T-helper 2 cell treated with Interferon-gamma antibody and Interleukin-4, amounts not matched to agents 5 μg/mL and 100 μg/mL, for 36 hours (primary cell): ENCODE measurements at places on chromosomes 12 and 14.

DNA sequence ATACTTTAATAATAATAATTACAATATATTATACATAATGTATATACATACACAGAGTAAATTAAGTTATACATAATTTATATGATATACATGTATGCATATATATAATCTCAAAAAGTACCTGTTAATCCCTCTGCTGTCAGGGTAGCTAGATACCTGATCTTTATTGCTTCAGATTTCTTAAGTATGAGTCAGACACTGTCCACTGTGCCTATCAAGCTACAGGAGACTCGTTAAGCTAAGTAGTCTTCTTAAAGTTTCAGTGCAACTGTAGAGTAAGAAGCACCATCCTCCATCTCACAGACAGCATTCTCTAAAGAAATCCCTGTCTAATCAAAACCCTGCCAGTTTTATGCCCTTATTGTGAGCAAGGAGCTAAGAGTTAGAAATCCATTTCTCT, 428.7 kb downstream of the RERGL start:
- no peak for DNase-seq

DNA sequence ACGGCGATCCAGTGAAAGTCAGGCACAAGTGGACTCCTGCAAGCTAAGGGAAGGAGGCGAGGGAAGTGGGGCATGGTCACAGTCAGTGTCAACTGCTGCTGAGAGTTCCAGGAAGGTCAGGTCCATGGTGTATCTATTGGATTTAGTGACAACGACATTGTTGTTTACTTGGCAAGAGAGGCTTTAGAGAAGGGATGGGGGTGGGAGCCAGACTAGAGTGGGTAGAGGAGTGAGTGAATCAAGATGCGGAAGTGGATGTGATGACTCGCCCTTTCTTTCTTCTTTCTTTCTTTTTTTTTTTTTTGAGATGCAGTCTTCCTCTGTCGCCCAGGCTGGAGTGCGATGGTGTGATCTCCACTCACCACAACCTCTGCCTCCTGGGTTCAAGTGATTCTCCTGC, 12.5 kb downstream of the P2RX7 start:
- DNase-seq, result peak; percentile 27

DNA sequence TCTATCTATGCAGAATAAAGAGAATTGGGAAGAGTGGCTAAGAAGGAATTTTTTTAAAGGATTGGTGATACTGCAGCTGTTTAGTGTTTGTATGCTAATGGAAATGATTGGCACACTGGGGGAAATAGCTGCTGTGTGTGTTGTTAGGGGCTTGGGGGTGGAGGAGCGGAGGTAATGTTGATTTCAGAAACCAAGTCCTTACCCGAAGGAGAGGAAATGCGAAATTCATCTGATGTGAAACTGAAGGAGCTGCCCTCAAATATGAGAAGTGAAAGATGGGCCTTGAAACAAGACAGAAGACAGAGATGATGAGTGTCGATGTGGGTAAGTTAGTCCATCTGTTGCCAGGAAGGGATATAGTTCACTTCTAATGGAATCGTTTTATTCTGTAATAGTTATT, 21.2 kb upstream of the RNASE12 start:
- no peak for DNase-seq

- DNase-seq, result no peak
Observed at GRCh38 chr14:43525658-43526057, 981.4 kb downstream of the FSCB start.

DNA sequence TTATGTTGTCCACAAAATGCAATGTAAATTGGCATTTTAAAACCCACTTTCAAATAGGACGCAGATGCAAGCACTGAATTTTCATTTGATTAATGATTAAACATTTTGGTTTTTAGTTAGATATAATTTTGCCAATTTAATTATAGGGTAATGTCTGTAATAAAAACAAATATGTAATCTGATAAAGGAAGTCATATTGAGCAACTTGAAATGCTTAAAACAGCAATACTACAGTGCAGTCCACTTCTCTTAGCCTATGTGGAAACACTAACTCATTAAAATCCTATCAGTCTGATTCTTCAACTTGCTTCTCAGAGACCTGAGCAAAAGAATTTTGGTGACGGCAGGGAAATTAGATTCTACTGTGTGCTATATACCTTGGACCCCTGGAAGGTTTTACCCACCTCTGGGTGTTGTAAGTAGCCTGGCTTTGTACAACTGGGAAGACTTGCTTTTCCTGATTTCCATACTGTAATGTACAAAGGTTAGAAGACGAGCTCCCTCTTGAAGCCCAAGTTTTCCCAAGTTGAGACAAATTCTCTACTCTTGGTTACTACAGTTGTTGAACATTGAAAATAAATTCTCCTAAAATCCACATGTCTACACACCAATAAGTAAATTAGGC, 4.1 kb downstream of the TRHDE start:
- no peak for DNase-seq

- DNase-seq, result no peak
Observed at GRCh38 chr12:12202747-12203146, 64.1 kb downstream of the LRP6 start.

DNA sequence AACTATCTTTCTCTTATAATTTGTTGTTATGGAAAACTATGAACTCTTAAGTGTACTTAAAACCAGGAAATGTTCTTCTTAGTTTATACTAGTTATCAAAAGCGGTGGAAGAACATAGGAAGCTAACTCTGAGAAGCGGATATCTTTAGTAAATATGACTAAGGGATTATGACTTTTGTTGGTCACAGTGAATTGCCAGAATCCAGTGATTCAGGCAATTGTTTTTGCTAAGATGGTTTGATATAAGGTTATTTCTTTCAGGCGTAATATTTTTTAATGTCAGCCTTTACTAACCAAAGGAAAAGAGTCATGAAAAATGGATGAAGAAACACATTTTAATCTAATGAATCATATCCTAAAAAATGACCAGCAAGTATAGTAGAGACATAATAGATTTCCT, 473.5 kb downstream of the FOXG1 start:
- no peak for DNase-seq

DNA sequence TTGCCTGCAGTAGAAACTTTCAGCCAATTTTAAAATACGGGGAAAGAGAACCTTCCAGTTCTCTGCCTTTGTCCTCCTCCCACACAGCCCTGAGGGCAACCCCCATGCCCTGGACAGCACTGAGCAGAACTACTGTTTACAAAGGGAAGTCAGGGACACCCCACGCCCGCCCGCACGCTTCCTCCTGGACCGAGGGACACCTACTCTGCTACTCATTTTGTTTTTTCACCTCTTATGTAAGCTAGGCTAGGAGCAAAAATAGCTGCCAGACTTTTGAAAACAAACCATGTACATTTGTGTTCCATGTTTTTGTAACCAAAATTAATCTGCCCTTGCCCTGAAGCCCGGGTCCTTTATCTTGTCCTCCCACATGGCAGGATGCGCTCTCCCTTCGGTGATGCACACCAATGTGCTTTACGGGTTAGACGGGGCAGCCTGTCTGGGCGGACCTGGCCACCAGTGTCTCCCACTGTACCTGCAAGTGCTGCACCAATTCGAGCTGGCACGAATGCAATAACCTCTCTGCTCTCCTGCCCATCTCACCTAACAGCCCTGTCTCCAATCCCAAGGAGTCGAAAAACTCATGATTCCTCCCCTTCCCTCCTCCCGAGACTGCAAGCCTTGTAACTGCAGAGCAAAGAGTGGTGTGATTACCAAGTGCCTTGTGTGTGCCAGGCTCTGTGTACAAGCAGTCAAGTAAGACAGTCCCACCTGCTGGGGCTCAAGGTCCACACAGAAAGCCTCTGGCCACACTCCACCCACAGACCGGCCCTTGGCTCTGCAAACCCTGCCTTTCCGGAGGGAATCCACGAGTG, 85.2 kb downstream of the CCDC88C start:
- DNase-seq, result no peak

DNA sequence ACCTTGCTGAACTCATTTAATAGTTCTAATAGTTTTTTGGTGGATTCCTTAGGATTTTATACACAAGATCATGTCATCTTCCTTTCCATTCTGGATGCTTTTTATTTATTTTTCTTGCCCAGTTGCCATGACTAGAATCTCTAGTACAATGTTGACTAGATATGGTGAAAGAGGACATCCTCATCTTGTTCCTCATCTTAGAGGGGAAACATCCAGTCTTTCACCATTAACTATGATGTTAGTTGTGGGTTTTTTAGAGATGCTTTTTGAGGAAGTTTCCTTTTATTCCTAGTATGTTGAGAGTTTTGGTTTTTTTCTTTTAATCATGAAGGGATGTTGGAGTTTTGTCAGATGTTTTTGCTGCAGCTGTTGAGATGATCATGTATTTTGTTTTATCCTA, 8.7 kb downstream of the ANKRD13A start:
- no peak for DNase-seq

- no peak for DNase-seq
Observed at GRCh38 chr12:41362510-41362909, 174.4 kb downstream of the PDZRN4 start.
